ENCODE measurements at places on chromosomes 3 and 15.

- DNase-seq = no peak
Observed at GRCh38 chr3:96319166-96319565, 495.2 kb upstream of the EPHA6 start.

GRCh38 chr3:160982491-160982890, 122.7 kb downstream of the B3GALNT1 start:
- DNase-seq = no peak

- DNase-seq = no peak
Observed at GRCh38 chr3:135362889-135363288, 567.8 kb downstream of the EPHB1 start.

DNA sequence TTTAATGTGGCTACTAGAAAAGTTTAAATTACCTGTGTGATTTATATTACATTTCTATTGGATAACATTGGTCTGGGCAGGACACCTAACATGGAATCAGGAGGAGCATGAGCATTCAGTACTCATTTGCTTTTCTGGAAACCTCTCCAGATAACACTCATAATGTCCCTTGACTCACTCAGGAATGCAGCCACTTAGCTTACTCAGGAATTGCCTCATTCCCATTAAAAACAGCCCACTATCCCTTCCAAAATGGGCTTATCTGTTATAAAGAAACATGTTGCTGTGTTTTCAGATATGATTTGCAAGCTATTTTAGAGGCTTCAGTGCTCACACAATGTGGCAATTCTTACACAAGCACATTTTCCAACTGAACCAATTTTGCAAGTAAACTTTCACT, 17.1 kb downstream of the GBE1 start:
- DNase-seq = no peak

- no peak for DNase-seq
Observed at GRCh38 chr3:69400683-69401082, 14.8 kb upstream of the FRMD4B start.

Data from SHP77 (cell line).